ENCODE measurements at places on chromosomes 12 and 14.

GRCh38 chr12:12934556-12934955 lies 17.4 kb downstream of the GPRC5D start:
- no peak for DNase-seq

- no peak for DNase-seq
Measured at GRCh38 chr14:82897469-82898308, 1364.0 kb upstream of the SEL1L start.

GRCh38 chr14:21072781-21073339 lies 2.8 kb downstream of the ARHGEF40 start:
- no peak for DNase-seq

GRCh38 chr12:123055281-123055766 lies 74.8 kb downstream of the ARL6IP4 start:
- DNase-seq = no peak

DNA sequence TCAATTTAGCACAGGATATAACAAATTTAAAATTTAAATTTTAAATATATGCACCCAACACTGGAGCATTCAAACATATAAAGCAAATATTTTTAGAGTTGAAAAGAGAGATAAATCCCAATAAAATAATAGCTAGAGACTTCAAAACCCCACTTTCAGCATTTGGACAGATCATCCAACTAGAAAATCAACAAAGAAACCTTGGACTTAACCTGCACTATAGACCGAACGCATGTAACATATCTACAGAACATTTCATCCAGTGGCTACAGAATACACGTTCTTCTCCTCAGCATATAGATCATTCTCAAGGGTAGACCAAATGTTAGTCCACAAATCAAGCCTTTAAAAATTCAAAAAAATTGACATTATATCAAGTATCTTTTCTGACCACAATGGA lies 64.0 kb downstream of the SPTSSA start:
- DNase-seq = no peak

- DNase-seq = no peak
Measured at GRCh38 chr12:105955976-105956375, 182.8 kb downstream of the NUAK1 start.

DNA sequence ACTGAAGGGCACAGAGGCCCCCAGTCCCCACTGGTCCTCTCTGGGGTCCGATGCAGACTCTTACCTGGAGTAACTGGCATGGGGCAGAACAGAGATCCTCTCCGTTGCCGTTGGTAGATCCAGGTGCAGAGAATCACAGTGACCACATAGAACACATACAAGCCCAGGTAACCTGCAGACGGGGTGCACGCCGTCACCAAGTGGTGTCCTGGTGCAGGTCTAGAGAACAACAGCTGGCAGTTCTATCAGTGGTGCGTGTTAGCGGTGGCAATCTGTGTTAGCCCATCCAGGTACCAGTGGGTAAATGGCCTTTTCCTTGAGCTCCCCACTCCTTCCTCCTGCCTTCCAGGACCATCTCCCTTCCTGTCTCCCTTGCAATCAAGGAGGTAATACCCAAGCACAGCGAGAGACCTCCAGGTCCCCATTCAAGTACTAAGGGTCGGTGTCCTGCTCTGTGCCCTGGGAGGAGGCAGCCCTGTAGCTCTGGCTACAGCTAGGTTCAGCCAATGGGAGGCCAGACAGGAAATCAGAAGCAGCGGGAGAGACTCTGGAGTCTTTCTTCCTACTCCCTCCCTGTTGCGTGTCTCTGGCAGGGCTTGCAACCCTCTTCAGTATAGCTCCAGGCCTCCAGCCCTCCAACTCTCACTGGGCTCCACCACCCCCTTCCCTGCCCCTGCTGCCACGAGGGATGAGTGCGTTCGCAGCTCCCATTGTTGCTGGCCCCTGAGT lies 15.8 kb downstream of the SLC8B1 start:
- DNase-seq = no peak

- no peak for DNase-seq
Measured at GRCh38 chr12:106123551-106124081, 15.1 kb downstream of the NUAK1 start.

GRCh38 chr12:101455685-101456084 lies 19.5 kb upstream of the SPIC start:
- peak; percentile 26 for DNase-seq

DNA sequence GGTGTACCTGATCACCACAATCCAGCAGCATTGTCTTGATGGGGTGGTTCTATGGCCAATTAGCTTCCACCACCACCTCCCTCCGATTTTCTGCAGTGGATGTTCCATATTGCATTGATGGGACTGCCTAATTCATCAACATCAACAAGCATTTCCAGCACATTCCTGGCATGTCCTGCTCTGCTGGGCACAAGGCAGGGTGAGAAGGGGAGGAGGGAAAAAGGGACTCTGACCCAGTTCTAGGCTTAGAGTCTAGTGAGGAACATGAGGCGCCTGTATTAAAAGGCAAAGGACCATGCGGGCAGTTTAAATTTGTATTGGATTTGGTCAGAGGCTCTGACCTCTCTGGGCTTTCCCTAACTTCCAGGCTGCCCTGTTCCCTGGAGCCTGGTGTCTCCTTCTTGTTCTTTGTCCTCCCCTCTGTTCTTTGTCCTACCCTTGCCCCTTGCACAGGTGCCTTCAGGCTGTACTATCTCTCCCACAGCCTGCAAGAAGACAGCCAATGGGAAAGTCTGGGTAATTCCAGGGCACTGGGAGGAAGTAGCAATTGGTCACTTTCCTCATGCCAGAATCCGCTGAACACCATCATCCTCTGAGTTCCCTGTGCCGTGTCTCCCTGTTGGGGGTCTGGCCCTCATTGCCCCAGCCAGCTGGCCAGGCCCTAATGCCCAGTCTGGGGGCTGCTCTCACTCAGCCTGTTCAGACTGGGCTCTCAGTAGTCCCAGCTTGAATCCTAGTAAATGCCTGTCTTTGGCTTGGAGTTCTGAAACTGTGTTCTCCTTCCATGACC lies 43.3 kb downstream of the TSPAN11 start:
- DNase-seq = no peak

DNA sequence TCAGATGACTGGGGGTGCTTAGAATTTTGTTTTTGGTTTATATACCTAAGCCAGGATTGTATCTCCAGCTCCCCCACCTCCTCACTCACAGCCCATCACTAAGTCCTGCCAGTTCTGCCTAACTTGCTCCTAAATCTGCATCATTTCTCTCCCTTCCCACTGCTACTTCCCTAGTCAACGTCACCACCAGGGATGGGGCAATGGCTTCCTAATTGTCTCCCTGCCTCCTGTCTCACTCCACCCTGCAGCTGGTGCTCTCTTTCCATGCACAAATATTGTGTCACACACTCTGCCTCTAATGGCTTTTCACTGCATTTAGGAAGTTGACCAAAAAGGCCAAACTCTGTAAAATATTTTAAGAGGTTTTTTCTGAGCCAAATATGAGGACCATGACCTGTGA lies 11.5 kb downstream of the OAS2 start:
- DNase-seq = no peak

DNA sequence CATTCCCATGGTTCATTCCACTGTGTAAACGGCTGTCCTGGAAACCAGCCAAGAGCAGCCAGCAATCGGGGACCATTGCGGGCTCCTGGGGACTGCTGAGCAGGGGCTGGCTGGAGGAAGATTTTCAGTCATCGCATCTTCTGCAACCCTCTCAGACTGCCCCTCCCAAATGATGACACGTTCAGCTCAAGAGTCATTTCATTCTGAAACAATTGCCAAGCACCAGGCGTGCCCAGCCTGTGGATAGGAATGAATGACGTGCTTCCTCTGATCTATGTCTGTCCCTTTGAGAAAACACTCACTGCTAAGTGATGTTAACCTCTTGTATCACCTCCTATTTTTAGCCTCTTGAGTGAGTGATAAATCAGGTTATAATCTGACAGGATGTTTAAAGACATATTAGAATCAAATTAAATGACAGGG lies 62.0 kb downstream of the NDUFA12 start:
- peak; percentile 37 for DNase-seq

DNA sequence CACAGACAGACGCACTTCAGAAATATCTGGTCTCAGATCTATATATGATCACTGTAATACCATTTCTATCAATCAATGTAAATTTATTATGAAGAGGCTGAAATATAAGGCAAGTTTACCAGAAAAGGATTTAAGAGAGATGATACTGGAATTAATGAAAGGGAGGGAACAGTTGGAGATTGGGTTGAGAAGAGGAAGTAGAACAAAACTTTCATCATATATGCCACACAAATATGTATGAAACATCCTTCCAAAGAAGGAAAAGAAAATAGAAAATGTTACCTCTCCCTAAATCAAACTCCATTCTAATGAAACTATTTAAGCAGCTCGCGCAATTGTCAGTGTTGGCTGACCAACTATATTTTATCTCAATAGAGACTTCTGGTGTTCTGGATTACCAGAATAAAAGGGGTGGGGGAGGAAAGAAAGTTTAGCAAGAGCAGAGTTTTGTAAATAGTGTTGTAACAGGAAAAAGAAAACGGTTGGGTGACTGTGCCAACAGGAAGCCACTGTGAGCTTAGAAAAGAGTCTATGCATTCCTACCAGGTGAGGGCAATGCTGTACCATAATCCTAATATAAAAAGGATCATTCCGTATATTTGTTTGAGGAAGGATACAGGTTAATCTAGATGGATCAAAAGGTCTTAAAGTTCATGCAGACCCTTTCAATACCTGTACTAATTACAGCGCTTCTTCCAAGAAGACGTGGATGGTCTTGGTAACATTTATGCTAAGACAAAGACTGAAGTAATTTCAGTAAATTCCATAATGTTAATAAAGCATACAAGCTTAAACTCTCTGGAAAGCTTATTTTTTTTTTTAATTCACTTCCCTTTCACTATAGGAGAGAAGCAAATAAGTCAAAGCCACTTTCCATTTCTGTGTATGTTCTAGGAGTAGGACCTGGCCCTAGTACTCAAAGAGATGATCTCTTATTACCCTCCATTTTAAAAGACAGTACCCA lies 14.5 kb upstream of the LLPH start:
- peak; percentile 95 for DNase-seq

- no peak for DNase-seq
Measured at GRCh38 chr12:79296871-79297270, 393.9 kb downstream of the PAWR start.

- no peak for DNase-seq
Measured at GRCh38 chr12:125021096-125021495, 27.7 kb downstream of the BRI3BP start.

- DNase-seq = no peak
Measured at GRCh38 chr14:105161964-105162668, 6.5 kb downstream of the JAG2 start.

DNA sequence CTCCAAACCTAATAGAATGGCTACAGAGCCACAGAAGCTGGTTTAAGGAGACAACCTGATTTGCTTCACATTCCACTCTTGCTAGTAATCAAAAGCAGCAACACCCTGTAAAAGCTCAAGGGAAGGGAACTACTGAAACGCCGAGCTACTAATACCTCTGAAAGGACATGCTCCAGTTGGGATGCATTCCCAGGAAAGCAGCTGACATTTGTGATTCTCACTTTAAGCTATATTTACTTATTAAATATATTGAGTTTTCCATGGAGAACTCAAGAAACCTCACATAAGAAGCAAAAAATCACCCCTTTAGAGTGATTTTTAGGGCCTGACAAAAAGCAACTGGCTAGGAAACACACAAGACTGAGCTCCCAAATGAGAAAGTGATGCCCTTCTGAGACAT lies 1073.0 kb upstream of the FLRT2 start:
- no peak for DNase-seq

GRCh38 chr12:108657130-108657745 lies 23.5 kb upstream of the SELPLG start:
- no peak for DNase-seq

DNA sequence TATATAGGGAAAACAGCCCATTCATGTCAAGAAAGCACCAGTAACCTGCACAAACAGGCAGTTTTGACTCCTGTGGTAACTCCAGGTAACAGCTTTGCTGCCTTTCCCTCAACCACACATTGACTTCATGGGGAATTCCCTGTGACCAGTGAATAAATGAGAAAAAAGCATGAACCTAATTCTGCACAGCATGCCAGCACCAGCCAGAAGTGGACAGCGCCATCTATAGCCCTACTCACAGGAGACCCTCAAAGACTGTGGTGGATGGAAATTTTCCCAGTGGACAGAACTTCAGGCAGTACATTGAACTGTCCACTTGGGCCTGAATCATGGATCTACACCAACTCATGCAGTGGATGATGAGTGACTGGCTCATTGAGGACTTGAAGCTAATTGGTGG lies 152.1 kb downstream of the SLC8A3 start:
- no peak for DNase-seq

DNA sequence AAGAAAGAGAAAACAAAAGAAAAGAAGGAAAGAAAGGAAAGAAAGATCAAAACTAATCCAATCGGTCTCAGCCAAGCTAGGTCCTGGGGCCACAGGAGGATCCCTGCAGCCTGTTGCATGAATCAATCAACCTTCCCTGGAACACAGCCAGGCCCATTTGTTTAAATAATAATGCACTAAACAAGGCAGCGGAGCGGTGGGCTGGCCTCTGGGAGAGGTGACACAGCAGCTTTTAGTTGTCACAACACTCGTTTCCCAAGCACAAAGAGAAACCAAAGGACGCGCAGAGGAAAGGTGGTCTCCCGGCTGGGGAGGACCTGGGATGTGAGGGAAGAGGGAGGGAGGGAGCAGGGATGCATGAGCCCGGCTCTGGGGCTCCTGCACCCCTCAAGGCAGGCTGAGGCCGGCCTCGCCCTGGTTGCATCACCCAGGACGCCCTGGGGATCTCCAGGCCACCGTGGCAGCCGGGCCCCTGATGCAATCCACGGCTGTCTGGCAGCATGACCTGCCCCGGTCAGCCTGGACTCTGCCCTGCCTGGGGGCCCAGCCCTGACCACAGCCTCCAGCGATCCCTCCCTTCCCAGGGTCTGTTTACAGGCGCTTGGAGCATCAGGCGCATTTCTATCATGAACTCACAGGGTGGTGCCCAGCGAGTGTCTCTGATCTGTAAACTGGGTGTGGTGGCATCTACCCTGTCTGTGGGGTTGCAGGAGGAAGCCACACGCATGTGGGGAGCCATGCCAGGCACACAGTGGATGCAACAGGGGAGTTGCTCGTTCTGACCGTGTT lies 32.5 kb downstream of the MMP17 start:
- peak; percentile 86 for DNase-seq

DNA sequence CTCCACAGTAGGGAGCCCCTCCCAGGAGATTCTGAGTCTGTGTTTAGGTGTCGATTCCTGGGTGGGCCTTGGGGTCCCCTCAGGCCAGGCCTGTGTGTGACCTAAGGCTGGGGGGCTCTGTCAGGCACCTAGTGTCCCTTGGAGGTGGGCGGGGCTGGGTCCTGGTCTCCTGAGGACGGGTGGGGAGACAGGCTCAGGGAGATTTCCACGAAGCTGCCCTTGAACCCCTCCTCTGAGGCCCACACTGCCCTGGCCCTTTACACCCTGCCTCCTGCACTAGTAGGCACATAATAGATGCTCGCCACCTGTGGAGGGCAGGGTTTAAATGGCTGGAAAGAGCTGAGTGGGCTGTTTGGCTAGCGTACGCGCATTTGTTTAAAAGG lies 32.9 kb downstream of the MEG3 start:
- DNase-seq = no peak

DNA sequence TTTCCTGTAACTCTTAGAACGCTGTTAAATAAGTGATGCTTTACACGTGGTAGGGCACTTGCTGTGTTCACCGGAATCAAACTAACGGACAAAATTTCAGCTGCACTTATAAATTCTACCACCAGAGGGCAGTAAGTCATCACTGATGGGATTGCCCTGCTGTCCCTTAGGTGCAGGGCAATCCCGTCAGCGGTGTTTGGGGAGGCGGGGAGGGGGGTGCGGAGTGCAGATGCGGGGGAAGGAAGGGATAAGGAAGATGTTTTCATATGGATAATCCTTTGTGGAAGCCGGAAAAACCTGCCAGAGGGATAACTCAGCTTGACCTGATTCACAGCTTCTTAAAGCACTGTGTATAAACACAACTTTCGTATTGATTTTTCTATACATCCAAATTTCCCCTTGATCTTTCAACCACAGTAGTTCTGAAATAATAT lies 21.7 kb upstream of the SLC10A1 start:
- peak; percentile 82 for DNase-seq

All from common myeloid progenitor, CD34-positive (primary cell).